ENCODE measurements at places on chromosomes 13 and 19. TPM values are rescaled to one million over a fixed set of nuclear protein-coding genes. Genes with fewer than 3 reads are reported as not detected.

CERS1 gene
- not detected for total RNA-seq

GRCh38 chr13:50225193-50226155 is 210.2 kb downstream of the KCNRG start:
- DNase-seq, result no peak

IGSF23 gene
- total RNA-seq, result not detected

- no peak for DNase-seq
Measured at GRCh38 chr13:91249861-91250260, 97.6 kb upstream of the MIR17HG start.

- no peak for DNase-seq
Measured at GRCh38 chr13:83086088-83086487, 796.2 kb downstream of the SLITRK1 start.
